ENCODE measurements at places on chromosomes 16 and 17.
A peak's percentile ranks its signal among the peaks of the same experiment; 100 is the strongest.

DNA sequence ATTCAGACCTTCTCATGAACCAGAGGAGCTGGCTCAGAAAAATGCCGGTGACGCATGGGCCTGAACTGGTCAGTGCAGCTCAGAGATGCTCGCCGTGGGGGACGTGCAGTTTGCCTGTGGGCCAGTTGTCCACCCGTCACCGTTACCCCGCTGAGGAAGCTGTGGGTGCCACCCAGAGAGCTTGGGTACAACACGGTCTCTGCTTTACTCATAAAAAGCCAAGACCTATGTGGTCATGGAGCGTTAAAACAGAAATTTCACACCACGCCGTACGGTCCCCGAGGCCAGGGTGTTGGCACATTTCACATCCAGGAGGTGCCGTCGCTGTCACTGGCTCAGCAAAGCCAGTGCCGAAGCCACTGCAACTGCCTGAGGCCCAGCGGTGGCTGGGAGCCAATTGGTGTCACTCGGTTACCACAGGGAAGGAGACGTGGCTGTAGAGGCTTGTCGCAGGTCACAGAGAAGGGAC, 120.9 kb downstream of the METRNL start:
- DNase-seq = no peak

- DNase-seq = no peak
Measured at GRCh38 chr17:81071761-81072741, 37.1 kb downstream of the BAIAP2 start.

DNA sequence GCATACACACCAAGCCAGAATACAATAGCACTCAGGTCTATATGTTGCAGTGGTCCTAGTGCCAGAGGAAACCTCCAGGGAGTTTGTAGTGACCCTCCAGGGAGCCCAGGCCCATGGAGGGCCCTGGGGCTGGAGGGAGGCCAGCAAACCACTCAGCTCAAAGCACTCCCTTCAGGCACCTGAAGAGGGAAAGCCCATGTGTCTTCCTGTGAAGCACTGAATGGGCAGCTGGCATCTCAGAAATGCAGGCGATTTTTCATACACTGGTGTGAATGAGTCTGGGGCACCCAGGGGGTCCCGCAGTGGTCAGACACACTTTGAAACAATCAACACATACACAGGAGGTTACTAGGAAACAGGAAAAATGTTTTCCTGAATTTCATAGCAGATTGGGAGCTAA, 12.8 kb downstream of the TBC1D26 start:
- DNase-seq = peak; percentile 41

GRCh38 chr17:58621174-58621573, 70.7 kb downstream of the TEX14 start:
- no peak for DNase-seq

DNA sequence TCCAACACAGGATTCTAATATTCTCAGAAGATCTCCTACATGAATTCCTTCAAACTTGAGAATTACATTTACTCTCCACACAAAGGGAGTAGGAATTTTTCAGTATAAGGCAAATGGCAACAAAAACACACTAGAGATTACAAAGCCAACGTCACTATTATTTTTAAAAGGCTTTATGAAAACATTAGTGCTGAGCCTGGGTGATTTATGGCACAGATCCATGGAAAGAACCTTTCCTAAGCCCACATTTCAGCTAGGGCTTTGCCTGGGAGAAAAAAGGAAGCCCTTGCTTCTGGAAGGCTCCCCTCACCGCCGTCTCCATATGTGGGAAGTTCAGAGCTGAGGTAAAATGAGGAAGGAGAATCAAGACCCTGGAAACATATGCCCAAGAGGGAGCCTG, 499.4 kb upstream of the HSBP1 start:
- DNase-seq = no peak

- DNase-seq = no peak
Measured at GRCh38 chr17:78266231-78266631, 34.8 kb downstream of the TMEM235 start.

- no peak for DNase-seq
Measured at GRCh38 chr16:81860287-81861266, 81.5 kb downstream of the PLCG2 start.

- no peak for DNase-seq
Measured at GRCh38 chr16:10385725-10386516, at the start of gene ATF7IP2. Gene ATF7IP2, plus strand, starts transcription at chr16:10386061. Its CDS starts 44,560 bp downstream, at chr16:10430621.

DNA sequence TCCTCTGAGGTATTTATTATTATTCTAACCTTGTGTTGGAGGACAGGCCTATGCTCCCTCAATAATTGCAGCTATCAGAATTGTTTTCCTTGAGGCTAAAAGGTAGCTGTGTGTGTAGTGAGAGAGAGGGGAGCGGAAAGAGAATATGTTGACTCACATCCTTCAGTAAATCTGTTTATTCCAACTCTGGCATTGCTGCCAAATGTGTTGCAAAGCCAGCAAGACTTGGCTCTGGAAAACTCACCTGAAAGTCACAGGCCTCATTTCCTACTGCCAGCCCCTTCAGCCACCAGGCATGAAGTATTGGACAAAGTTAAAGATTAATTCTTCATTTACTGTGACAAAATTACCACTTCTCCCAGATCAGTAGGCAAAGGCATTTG, 9.6 kb downstream of the CA10 start:
- DNase-seq = no peak

GRCh38 chr17:82458885-82459424, 414 bp downstream of the NARF start:
- DNase-seq = no peak

DNA sequence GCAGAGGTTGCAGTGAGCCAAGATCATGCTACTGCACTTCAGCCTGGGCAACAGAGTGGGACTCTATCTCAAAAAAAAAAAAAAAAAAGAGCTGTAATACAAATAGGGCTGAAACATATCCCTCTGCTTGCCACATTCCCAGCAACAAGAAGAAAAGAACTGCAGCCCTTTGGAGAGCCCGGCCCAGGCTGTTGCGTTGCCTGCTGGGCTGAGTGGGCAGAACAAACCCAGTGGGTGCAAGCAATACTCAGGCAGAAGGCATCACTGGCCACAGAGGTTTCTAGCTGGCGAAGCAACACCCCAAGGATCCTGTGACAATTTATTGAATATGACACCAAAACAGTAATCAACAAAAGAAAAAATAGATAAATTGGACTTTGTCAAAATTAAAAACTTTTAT, 44.0 kb downstream of the PIGL start:
- DNase-seq = no peak

DNA sequence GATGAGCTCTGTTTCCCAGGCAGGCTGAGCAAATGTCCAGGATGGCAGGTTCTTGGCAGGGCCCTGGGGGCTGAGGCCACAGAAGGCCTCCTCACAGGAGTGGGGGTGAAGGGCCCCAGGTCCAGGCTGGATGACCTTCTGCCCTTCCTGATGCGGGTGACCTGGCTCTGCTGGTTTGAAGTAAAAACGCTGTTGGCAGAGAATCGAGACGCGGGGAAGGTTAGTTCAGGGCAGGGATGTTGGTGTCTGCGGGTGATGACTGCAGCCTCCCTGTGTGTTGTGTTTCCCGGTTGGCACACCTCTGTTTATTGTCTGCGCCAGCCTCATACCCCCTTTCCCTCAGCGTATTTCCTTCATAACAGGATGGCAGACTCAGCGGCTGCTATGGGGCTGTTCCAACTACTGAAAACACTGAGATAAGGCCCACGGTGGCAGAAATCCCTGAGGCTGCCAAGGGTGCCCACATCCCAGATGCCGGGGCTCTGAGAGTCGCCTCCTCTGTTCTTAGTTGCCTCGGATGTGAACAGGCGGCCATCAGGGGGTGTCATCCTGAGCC, 104.6 kb downstream of the METRNL start:
- DNase-seq = no peak

- DNase-seq = no peak
Measured at GRCh38 chr17:78022425-78022824, 63.9 kb downstream of the TNRC6C start.

DNA sequence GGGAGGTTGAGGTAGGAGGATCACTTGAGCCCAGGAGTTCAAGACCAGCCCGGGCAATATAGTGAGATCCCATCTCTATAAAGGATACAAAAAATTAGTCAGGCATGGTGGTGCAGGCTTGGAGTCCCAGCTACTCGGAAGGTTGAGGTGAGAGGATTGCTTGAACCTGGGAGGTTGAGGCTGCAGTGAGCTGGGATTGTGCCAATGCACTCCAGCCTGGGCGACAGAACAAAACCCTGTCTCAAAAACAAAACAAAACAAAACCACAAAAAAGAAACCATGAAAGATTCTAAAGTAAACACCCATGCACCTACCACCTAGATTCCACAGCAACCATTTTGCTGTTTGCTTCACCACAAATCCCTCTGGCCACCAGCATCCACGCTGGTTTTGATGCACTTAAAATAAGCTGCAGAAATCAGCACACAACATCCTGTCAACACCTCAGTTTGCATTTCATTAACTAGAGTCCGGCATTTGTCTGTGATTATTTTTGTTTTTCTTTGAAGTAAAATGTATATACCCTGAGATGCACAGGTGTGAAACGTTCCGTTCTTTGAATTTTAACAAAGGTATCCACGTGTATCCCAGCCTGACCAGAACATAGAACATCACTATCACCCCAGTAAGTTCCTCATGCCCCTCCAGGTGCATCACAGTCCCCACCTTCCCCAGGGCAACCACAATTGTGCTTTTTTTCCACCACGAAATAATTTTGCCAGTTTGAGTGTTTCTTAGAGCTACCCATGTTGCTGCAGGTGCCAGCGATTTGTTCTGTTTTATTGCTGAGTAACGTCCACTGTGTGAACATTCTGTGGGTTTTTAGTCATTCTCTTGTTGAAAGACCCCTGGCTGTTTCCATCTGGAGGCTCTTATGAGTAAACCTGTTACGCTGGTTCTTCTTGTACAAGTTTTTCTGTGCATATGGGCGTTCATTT, 191.5 kb downstream of the SEC14L1 start:
- DNase-seq = no peak

DNA sequence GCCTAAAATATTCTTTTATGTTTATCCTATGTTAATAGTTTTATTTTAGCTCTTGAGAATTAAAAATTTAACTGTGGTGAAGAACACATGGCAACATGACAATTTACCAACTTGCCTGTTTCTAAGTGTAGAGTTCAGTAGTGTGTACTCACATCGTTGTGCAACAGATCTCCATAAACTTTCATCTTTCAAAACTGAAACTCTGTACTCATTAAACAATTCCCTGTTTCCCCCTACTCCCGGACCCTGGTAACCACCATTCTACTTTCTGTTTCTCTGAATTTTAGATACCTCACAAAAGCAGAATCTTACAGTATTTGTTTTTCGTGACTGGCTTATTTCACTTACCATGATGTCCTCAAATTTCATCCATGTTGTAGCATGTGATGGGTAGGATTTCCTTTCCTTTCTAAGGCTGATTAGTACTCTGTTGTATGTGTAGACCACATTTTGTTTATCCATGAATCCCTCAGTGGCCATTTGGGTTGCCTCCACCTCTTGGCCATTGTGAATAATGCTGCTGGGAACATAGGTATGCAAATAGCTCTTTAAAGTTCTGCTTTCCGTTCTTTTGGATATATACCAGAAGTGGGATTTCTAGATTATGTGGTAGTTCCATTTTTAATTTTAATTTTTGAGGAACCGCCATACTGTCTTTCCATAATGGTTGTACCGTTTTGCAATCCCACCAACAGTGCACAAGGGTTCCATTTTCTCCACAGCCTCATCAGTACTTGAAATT, 17.4 kb downstream of the IST1 start:
- no peak for DNase-seq

GRCh38 chr16:85996843-85997242, 97.9 kb downstream of the IRF8 start:
- DNase-seq = no peak

DNA sequence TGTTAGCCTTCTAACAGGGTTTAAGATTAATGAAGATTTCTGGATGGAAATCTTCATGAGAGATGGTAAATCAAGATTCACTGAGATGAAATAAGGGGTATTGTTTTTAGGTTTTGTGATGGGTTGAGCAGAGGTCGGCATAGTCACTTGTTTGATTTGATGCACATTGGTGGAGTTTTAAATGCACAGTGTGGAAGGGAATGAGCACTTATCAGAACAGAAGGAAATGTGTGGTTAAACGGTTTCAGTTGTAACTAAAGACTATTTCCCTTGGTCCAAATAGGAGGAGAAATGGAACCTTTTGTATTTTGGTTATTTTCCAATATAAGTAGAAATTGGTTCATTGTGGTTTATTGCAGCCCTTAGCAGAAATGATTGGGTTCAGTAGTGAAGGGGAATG, 34.1 kb downstream of the CBFB start:
- DNase-seq = no peak

GRCh38 chr17:21218101-21218500, 4.1 kb upstream of the TMEM11 start:
- no peak for DNase-seq

GRCh38 chr17:81523402-81524038, 4.7 kb upstream of the FSCN2 start:
- DNase-seq = no peak

- DNase-seq = no peak
Measured at GRCh38 chr17:82103553-82104451, 5.8 kb upstream of the FASN start.

DNA sequence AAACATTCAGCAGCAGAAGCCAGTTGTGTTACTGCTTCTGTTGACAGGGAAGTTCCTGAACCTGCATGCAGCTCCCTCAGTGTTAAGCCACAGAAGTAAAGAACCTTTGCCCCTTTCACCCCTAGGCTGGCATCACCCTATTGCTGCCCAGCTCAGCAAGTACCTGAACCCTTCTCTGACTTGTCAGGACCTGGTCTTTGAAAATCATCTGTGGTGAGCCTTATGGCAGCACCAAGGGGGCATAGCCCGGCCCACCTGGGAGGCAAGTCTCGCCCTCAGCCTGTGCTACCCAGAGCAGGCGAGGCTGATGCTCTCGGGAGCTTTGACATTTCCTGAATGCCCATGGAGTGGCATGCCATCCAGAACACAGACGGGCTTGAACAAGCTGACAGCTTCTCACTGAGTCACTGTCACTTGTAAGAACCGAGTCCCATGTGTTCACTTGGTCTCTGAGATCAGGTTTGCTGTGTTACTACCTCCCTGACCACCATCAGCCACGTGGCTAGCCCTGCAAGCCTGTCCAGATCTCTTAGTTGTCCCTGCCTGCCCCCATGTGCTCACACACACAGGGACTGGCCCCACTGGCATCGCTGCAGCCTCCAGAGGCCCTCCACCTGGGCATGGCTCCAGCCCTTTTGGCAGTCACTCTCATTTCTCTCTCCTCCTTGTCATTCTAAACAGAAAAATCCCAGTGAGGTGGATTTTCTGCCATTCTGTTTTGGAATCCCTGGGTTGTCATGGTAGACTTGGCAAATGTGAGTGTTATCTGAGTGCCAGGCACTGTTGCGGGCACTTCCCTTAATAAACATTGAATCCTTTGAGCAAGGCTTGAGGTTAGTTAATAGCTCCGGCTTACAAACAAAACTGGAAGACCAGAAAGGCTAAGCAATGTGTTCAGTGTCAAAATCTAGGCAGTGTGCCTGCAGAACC, 2.9 kb upstream of the CARMIL2 start:
- no peak for DNase-seq

Data from NCI-H1436 treated with DMSO at 0.1 percent for 48 hours (cell line).